ENCODE measurements at places on chromosomes 16 and 17. TPM values are rescaled to one million over a fixed set of nuclear protein-coding genes. Genes with fewer than 3 reads are reported as not detected.

DNA sequence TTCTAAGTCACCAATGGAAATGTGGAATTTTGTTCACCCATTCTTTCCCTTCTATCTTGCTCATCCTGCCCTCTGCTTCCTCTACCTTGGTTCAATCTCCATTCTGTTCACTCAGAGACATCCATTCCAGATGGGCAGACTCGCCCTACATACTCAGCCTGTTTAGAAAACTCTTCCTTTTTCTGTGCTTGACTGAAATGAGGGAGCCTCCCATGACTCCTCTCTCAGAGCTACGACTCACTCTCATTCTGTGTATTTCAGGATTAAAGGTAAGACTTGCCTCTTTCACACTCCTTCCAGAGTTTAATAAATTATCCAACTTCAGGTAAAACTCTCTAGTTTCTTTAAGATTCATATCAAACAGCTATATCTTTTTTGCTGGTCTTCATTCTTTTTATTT lies 182.8 kb downstream of the HS3ST3A1 start:
- DNase-seq, result no peak

DNA sequence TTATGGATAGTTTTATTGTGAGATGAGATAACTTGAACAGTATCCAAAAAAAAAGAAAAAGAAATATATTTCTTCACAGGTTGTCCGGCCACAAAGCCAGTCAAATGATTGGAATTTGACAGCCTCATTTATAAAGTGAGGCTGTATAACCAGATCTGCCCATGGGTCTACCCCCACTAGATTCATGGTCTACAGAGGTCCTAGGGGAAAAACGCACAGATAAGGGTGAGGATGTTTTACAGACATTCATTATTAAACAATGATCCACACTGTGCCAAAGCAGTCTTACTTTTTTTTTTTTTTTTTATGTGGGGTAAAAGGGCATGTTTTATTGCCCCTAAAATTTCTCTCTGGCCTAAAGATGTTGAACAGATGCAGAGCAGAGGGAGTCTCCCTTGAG lies 1503.0 kb upstream of the CDH8 start:
- DNase-seq, result no peak

DNA sequence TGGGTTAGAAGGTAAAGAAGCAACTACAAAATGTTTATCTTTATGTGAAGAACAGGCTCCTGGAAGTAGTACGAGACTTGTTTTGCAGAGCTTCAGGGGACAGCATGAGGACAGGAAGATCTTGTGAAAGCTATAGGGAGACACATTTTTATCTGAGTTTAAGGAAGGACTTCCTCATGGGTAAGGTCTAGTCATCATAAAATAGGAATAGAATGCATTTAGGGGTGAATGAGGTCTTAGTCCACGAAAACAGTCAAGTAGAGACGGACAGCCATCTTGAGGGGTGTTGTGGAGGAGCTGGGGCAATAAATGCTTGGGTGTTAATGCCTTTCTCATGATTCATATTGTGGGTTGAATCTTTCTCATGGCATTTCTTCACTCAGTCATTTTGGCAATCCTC lies 24.3 kb downstream of the KCNJ16 start:
- no peak for DNase-seq

GRCh38 chr17:72812823-72813222 lies 279.7 kb downstream of the SLC39A11 start:
- DNase-seq, result no peak

DNA sequence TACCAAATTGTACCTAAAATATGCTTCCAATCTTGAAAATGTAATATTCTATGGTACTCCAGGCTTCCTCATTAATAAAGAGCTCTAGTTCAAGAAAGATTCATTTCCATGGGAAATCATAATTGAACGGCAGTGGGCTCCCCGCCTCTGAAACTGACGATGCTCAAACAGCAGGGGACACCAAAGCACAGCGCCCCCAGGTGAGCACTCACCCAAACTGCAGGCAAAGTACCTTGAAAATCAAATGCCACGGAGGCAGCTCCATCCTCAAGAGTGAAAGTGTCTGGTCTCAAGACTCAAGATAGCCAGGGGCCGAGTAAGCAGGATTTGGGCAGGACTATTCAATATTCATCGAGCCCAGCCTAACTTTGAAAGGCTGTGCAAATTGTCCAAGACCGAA lies 217.4 kb upstream of the TNRC6C start:
- DNase-seq, result no peak

DNA sequence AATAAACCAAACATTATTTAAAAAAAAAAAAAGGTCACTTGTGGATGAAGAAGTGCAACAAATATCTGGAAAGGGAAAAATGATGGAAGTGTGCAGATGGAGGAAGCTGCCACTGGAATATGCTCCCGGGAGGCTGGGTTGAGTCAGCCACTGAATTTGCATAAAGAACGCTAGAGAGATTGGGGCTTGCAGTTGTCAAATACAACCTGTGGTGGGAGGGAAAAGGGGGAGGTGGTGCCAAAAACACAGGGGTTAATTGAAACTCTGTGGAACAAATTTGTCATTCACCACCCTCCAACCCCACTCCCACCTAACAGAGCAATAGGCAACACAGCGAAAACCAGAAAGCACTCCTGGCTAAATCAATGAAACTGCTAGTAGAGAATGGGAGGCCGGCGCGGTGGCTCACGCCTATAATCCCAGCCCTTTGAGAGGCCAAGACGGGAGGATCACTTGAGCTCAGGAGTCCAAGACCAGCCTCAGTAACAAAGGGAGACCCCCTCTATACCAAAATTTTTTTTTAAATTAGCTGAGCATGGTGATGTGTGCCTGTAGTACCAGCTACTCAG lies 37.6 kb upstream of the RPL38 start:
- DNase-seq, result no peak

DNA sequence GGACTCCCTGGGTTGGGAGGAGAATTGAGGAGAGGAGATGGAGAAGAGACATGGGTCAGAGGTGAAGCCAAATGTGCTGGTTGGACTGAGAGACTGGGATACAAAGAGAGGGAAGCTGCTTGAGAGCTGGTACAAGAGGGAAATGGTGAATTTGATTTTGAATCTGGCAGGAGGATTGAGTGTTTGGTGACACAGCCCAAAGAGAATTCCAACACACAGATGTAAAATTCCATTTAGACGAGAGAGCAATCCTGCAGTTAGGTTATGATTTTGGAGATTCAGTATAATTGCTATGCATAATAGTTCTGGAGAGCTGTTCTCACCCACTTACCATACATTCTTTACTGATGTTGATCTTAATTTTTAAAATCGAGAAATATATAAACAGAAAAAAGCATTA lies 57.7 kb downstream of the HSD17B2 start:
- DNase-seq, result no peak

DNA sequence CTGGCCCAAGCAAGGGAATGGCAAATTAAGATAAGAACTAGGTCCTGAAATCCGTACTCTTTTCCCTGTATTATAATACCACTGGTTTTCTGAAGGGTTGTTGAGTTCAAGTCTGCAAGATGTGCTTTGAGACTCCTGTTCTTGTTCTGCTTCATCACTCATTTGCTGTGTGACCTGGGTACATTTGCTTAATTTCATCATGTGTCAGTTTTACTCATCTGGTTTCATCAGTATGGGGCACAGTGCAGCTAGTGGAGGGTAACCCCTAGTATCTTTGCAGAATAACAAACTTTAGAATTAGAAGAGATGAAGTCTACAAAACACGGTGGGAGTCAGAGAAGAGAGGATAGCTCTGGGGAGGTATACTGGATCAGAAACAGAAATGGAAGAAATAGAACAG lies 21.9 kb upstream of the EFCAB13 start:
- DNase-seq, result no peak

DNA sequence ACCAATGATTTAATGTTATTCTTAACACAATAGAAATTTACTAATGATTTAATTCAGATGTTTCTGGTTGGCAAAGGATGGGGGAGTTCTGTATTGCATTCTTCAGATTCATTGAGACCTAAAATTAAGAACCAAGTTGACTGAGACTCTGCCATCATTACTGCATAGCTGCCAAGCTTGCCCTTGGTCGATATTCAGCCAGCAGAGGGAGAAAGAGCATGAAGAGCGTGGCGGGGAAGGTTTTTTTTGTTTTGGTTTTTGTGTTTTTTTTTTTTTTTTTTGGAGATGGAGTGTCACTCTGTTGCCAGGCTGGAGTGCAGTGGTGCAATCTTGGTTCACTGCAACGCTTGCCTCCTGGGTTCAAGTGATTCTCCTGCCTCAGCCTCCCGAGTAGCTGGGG lies 659.4 kb upstream of the EEF2KMT start:
- no peak for DNase-seq

DNA sequence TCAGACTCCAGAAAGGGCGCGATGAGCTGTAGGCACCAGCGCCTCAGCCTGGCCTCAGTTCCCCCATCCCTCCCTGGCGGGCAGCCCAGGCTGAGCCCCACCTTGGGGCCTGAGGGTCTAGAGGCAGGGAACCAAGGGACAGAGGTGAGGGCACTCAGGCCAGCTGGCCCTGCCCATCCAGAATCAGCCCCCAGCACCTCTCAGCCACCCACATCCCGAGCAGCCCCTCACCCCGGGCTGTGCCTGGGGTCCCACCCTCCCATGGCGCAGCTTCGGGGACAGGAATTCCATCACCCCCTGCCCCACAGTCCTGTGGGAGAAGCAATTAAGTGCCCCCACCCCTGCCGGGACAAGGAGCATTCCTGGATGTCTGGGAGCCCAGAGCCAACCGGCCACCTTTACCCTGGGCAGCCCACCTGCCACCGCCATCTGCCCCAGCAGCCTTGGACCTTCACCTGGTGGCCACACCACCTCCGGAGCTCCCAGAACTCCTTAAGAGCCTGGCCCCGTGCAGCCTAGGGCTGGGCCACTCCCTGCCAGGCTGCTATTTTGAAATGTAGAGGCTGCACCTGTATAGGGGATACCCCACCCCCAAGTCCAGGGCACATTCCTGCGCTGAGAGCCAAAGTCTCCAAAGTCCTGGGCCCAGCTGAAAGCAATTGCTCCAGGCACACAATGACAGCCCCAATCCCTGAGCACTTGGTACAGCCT lies 33.7 kb upstream of the PVALEF start:
- DNase-seq, result no peak

DNA sequence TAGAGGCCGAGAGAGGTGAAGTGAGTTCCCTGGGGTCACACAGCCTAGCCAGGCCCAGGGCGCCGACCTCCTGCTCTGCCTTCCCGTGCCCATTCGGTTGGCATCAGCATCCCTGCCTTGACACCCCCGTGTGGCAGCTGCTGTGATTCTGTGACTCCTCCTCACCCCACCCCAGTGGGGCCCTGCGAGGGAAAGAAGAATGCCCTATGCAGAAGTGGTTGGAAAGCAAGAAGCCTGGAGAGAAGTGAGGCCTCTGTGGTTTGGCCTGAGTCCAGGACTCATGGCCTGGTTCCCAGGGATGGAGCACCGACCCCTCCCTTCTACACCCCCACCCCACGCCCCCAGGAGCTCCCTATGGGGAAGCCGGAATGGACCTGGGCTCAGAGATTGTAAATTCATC lies 296.2 kb downstream of the SEC14L1 start:
- DNase-seq, result no peak

- DNase-seq, result no peak
Measured at GRCh38 chr17:72362376-72363088, 241.7 kb downstream of the SOX9 start.

- DNase-seq, result no peak
Measured at GRCh38 chr17:50096092-50096491, 941 bp downstream of the PDK2 start.

GRCh38 chr17:11140501-11140900 lies 100.5 kb upstream of the SHISA6 start:
- peak; percentile 13 for DNase-seq

DNA sequence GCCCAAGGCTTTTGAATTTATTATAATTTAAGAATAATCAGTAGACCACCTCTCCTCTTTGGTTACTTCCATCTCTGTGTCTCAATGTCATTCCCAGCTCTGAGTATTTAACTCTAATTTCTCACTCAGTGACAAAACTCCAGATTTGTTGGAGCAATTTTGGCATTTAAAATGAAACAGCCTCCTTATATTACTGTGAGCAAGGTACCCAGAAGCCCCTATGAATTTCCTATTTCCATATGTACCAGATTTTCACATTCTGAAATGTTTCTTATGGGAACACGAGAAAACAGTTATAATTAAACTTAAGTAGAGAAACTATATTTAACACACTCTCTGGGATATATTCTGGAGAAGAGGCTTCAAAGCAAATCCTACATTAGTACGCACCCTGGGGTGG lies 285.4 kb upstream of the CDH8 start:
- no peak for DNase-seq

GRCh38 chr16:80803339-80804055 lies 901 bp downstream of the CDYL2 start:
- DNase-seq, result peak; percentile 32

DNA sequence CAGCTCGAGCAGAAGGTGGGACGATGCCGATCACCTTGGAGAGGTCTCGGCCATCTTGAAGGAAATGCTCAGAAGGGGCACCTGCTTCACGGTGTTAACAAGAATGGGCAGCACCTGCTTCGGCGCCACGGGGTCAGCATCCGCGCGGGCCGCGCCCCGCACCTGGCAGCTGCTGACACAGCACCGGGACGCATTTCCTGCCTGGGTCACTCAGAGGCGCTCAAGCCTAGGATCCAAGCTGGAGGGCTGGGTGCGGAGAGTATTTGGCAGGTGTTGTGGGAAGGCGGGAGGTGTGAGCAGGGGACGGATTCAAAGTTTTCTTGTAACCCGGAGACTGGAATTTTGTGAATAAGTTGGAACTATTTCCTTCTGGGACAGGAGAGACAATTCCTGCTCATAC lies 39.3 kb upstream of the AKTIP start:
- no peak for DNase-seq

DNA sequence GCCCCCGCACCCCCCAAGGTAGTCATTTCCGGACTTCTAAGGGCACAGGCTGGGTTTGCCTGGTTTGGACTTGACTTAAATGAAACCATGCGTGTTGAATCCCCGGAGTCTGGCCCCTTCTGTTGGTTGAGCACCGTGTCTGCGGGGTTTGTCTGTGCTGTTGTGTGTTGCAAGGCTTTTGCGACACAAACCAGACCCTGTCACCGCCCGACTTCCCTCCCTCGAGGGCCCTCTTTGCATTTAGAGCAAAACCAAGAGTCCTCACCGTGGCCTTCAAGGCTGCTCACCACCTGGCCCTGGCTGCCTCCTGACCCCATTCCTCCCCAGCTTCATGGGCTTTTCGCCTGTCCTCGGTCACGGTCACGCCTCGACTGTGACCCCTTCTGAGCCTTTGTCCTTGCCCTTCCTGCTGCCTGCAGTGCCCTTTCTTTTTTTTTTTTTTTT lies 7.4 kb downstream of the CRISPLD2 start:
- DNase-seq, result no peak

- DNase-seq, result no peak
Measured at GRCh38 chr16:66902648-66903543, 15.8 kb downstream of the CDH16 start.

- no peak for DNase-seq
Measured at GRCh38 chr17:47243737-47244598, 9.7 kb upstream of the ITGB3 start.

GRCh38 chr16:85891033-85891775 lies 7.8 kb upstream of the IRF8 start:
- DNase-seq, result peak; percentile 43

GRCh38 chr17:44830359-44831288 lies 537 bp upstream of the GJC1 start:
- DNase-seq, result no peak

GRCh38 chr16:9465161-9465560 lies 373.7 kb downstream of the HAPSTR1 start:
- peak; percentile 12 for DNase-seq

The FOXK2 gene
- total RNA-seq, result 47.9 TPM

The C16orf92 gene
- total RNA-seq, result not detected

The OR1A1 gene
- not detected for total RNA-seq

The PROCA1 gene
- total RNA-seq, result 1.9 TPM

The C16orf86 gene
- 18.3 TPM for total RNA-seq

The ADAD2 gene
- total RNA-seq, result 47.7 TPM

The C17orf78 gene
- not detected for total RNA-seq

The SLC5A11 gene
- not detected for total RNA-seq
